Testis (tissue), 5 donors: ENCODE measurements at places on chromosomes 5 and 9.
A peak's percentile ranks its signal among the peaks of the same experiment; 100 is the strongest.

- DNase-seq = no peak
Measured at GRCh38 chr5:67014957-67015400, 181.6 kb downstream of the CD180 start.

DNA sequence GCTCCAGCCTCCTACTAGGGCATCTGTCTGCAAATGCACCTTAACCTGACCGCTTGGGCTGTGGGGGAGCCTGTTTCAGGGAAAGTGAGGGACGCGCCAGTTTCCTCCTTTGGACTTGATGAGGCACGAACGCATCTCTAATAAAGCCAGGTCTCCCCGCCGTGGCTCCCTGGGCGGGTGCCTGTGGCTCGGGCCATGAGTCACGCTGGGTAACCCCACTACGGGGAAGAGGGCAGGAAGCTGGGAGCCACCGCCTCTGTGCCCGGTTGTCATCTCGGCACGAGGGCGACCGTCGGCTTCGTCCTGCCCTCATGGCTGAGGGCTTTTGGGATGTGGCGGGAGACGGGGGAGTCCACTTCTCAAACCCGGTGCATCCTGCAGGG, 12.1 kb downstream of the NOTCH1 start:
- no peak for DNase-seq

DNA sequence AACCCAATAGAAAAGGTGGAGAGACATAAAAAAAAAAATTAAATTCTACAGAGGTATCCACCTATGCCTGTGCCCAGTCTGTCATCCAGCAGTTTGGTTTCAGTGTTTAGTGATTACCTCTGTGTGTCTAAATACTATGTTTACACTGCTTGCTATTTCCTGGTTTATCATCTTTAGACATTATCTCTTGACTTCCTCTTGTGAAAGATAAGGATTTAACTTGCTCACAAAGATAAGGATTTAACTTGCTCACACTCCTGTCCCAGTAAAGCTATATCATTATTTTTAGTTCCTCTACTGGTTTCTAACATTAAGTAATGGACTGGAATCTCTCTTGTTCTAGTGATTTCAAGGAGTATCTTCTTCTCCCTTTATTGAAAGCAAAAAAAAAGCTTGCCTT, 53.9 kb upstream of the ZFR start:
- no peak for DNase-seq

DNA sequence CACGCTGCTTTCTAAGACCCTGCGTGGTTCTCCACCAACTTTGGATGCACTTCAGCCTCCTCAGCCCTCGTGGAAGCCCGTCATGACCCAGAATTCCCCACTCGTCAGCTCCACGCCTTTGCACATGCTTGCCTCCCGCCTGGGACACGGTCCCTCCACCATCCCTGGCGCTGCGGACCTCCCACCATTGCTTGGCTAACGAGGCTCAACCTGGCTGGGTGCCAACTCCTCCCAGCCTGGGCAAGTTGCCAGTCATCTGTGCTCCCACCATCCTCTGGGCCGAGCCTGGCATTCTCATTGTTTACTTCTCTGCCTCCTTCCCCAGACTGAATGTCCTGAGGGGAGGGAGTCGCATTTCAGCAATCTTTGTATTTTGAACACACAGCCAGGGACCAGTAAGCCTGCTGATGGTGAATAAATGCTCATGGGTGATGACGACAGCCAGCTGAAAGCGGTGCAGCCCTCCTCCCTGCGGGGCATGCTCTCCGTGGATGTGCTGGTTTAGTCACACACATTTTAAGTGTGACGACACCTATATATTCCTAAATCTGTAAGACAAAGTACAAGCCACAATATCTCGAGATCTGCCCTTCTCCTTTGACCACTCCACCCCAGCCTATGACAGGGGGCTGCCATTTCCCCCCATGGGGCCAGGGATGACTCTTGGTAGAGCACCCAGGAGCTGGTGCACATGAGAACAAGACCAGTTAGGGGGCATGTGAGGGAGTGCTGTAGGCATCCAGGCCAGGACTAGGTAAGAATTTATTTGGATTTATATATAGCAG, 37.6 kb downstream of the ANKRD33B start:
- DNase-seq = peak; percentile 75

DNA sequence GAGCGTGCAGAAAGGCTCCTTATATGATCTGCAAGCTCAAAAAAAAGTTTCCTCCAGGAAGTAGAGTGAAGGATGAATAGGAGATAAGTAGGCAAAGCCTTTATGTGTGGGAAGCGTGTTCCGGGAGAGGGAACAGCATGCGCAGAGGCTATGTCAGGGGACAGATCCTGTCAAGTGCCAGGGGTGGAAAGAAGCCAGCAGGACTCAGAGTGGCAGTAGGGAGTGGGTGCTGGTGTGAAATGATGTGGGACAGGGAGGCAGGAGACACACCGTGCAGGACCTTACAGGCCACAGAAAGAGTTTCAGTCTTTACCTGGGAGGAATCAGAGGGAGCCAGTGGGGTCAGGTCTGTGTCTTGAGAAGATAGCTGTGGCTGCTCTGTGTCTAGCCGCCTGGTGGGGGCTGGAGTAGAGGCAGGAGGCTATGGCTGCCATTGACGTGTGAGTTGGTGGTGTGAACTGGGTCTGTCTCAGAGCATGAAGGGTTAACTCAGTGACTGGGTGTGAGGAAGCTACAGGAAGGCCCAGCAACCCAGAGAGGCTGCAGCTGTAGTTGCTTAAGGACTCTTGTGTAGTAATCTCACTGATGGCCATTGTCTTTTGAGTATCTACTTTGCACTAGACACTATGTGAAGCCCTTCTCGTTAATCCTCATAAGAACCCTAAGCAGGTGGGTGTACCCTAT, 71.3 kb downstream of the PPARGC1B start:
- no peak for DNase-seq
